ENCODE measurements at places on chromosomes 16 and 17.

- DNase-seq, result no peak
Observed at GRCh38 chr17:10139577-10139976, 58.8 kb downstream of the GAS7 start.

- DNase-seq, result peak; percentile 47
Observed at GRCh38 chr16:52548261-52549010, 1.5 kb upstream of the TOX3 start.

GRCh38 chr17:60577147-60577915 lies 22.7 kb upstream of the PPM1D start:
- peak; percentile 34 for DNase-seq

DNA sequence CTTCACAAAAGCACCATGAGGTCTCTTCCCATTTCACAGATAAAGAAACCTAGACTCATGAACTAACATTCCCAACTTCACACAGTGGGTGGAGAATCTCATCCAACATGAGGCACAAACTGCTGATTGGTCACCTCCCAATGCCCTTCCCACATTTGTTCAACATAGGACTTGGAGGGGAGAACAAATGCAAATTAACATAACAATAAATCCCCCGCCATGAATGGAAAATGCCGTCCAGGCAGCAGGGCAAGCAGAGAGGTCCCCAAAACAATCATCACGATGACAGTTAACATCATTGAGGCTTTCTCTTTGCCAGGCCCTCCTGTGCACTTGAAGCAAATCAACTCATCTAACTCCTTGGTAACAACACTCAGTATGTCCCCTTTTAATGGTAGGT lies 185.3 kb downstream of the TMEM132E start:
- no peak for DNase-seq

- no peak for DNase-seq
Observed at GRCh38 chr17:43906951-43907424, 348 bp downstream of the MPP2 start.

DNA sequence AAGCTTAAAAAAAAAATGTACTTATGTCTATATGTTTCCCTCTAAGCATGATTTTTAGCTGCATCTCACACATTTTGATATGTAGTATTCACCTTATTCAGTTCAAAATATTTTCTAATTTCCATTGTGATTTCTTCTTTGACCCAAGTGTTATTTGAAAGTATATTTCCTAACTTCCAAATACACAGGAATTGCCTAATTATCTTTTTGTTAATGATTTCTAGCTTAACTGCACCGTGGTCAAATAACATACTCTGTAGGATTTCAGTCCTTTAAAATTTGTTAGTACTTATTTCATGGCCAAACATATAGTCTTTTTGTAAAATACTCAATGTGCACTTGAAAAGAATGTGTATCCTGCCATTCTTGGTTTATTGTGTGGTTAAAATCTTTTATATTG lies 11.3 kb downstream of the TMEM220 start:
- DNase-seq, result no peak

- DNase-seq, result no peak
Observed at GRCh38 chr16:81711657-81712319, 67.3 kb upstream of the PLCG2 start.

GRCh38 chr16:74304835-74305176 lies 8.2 kb downstream of the PSMD7 start:
- DNase-seq, result no peak

DNA sequence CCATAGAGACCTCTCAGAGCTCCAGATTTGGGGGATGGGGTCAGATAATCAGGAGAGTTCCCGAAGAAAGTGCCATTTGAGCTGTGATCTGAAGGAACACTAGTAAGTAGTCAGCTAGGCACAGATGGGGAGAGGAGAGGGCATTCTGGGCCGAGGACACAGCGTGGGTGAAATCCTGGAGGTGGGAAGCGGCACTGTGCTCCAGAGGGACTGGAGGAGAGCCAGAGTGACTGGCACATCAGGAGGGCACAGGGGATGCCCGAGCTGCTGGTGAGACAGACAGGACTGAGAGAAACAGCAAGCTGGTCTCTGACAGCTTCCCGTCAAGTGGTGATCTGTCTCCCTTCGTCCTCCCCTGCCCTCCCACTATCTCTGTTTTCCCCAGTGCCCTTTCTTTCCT lies 40.6 kb downstream of the KNOP1 start:
- DNase-seq, result no peak

GRCh38 chr17:29591737-29592608 lies 959 bp upstream of the ANKRD13B start:
- DNase-seq, result peak; percentile 94

DNA sequence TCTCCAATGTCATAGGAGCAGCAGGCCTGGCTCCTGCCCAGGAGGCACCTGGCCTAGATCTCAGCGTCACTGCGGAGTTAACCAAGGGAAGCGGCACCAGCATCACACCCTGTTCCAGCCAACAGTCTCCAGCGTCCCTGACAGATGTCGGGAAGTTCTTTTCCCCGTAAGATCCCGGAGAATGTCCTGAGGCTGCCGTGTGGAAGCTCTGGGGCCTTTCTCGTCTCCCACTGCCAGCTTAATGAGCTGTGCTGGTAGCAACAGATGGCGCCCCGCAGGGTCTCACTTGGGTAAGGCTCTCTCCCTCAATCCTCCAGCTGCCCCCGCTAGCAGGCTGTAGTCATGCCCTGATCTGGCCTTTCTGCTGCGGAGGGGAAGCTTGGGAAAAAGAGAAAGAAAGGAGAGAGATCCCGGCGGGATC lies 57.5 kb downstream of the MARCHF10 start:
- no peak for DNase-seq

DNA sequence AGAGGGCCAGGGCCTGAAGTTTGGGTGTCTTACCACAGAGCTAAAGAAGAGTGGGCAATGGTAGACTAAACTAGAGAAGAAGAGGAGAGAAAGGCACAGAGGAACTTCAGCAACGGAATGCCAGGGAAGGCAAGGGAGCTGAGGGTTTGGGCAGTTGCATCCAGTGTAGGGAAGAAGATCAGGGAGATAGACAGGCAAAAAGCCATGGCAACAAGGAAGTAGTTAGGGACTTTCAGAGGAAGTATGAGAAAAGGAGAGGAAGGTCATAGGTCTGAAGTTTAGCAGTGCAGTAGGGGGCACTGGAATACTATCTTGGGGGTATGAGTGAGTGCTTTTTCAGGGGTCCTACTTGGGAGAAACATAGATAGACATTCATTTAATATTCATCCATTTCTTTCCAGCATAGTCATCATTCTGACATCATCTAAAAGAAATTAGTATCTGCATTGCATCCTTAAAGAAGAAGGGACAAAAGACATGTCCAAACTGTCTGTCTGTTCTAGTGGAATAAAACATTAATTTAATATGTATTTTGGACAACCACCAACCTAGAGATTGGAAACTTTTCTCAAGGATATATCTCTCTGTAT lies 2.2 kb upstream of the NF1 start:
- DNase-seq, result no peak

GRCh38 chr16:18979936-18980335 lies 3.8 kb upstream of the TMC7 start:
- DNase-seq, result no peak

DNA sequence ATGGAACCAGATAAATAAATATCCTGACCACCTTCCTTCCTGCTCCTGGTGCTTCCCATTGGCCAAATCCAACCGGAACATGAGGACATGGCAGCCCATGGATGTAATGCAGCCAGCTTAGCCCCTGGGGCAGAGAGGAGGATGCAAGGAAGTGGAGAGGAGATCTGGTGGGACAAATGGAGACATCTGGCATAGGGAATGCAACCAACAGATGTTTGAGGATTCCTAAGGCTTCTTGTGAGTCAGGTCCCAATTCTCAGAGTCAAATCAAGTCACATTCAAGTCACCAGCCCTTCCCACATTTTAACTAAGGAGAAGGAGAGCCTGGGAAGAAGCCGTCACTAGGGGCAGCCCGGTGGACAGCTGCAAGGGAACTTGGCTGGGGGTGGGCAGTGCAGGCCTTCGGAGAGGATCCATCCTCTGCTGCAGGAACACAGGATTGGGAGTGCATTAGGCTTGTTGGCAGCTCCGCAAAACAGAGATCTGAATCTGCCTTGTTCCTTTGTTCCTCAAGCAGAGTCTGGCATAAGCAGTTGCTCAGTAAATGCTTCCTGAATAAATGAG lies 62.8 kb upstream of the HS3ST2 start:
- no peak for DNase-seq

- peak; percentile 2 for DNase-seq
Observed at GRCh38 chr16:76668207-76668725, 391.1 kb downstream of the CNTNAP4 start.

DNA sequence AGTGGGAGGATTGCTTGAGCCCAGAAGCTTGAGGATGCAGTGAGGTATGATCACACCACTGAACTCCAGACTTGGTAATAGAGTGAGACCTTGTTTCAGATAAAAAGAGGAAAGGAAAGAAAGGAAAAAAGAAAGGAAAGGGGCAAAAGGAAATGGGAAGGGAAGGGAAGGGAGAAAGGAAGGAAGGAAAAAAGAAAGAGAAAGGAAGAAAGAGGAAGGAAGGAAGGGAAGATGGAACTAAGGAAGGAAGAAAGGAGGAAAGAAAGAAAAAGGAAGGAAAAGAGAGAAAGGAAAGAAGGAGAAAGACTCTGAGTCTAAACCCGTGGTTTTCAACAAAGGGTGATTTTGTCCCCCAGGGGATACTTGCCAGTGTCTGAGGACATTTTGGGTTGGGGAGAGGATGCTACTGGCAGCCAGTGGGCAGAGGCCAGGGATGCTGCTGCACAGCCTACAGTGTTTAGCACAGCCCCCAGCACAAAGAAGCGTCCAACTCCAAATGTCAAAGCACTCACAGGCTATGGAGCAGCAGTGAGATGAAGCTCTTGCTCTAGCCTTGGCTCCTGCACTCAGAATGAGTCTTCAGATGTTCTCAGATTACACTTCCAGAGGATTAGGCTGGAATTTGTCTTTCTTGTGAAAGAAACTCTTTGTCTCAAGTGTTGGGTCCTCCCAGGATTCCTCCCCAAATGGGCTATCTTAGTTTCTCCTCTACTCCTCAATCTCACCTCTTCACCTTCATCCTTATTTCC lies 64.2 kb downstream of the BMERB1 start:
- DNase-seq, result no peak

DNA sequence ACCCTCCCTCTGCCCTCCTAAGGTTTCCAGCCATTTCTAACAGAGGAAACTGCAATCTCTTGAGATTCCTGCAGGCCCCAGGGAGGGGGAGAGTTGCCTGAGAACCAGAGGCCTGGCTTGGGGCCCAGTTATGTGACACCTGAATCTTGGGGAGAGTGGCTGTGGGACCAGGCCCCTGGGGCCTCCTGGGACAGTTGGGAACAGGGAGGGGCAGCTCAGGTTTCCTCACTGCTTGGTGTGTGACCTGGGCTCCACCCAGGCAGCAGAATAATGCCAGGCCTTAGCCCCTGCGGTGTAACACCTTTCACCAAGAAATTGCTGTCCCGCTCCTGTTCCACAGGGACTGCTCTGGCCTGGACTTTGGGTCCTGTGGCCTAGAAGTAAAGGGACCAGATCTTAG lies 44.3 kb upstream of the CRHR1 start:
- DNase-seq, result no peak

- no peak for DNase-seq
Observed at GRCh38 chr16:19840524-19841110, 44.0 kb downstream of the GPRC5B start.

DNA sequence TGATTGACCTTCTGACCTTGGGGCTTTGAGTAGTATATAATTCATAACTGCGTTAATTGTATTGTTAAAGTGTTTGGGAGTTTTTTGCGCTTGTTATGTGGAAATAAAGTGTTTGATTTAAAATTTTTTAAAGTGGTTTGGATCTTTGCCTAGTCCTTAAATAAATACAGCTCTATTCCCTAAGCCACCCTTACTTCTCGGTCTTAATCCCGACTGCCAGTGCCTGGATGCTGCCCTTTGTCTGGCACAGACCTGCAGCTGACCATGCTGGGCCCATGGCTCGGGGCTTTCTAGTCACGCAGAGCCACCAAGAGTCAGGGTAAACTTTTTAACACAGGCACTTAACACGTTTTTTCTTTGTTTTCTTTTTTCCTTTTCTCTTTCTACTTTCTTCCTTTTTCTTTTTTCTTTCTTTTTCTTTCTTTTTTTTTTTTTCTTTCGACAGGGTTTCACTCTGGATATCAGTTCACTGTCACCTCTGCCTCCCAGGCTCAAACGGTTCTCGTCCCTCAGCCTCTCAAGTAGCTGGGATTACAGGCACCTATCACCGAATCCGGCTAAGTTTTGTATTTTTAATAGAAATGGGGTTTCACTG lies 19.6 kb upstream of the SLC5A11 start:
- DNase-seq, result no peak

DNA sequence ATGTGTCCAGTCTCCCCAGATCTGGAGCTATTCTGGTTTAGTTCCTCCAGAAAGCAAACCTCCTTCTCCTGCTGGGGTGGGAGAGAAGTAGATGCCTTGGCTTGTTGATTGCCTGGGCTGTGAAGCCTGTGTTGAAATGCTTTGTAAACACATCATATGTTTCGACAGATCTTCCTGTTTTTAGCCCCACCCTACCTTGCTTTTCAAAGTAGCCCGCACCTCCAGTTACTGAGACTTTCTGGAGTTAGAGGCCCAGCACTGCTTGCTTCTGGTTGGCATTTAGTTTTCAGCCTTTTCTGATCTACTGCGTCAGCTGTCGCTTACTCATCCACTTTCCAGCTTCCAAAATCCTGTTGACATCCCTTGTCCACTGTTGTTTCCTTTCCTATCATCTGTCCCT lies 17.9 kb upstream of the NDEL1 start:
- DNase-seq, result no peak
